ENCODE measurements at places on chromosomes 6 and 20.

- no peak for DNase-seq
These were observed 63.6 kb downstream of the IPCEF1 start for GRCh38 chr6:154292855-154293519.

DNA sequence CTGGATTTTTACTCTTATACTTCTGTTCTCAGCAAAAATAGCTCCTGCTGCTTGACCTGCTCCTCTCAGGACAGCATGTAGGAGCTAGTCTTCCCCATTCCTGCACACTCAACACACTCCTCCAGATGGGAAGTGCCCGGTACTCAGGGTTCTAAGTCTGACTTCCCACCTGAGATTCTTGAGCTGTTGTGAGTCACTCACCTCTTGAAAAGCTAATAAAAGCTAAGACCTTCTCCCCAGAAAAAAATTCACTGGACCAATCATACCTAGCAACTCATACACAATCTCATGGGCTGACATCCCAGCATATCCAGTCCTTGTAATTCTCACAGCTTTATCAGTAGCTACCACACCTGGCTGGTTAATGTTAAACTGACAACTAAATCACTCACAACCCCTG lies 53.5 kb downstream of the TRPC4AP start:
- DNase-seq: no peak

- DNase-seq: no peak
These were observed 463.4 kb downstream of the MAFB start for GRCh38 chr20:40225596-40225995.

DNA sequence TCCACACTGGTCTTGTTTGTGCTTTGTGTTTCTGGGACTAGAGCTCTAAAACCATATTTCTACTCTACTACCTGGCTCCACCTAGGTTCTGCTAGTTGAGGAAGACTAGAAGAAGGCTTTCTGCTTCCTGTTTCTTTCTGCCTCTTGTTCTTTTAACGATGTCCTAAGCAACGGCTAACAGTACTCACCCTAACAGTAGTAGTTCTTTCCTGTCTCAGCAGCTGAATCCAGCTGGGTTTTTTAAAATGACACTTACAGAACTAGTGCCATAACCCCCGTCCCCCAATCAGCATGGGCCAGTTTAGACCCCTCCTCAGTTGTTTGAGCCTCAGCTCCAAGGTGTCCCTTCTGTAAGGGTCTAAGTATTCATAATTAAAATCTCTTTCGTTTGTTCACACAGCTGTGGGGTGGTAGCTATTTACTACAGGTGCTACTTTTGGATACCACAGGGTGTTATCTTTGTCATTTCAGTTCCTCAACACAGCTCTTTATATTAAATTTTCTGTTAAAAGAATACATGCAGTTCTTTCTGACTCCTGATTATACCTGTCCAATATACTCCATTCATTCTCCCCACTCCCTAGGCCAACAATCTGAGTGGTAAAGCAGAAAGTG lies 790.2 kb downstream of the DHX35 start:
- DNase-seq: no peak

DNA sequence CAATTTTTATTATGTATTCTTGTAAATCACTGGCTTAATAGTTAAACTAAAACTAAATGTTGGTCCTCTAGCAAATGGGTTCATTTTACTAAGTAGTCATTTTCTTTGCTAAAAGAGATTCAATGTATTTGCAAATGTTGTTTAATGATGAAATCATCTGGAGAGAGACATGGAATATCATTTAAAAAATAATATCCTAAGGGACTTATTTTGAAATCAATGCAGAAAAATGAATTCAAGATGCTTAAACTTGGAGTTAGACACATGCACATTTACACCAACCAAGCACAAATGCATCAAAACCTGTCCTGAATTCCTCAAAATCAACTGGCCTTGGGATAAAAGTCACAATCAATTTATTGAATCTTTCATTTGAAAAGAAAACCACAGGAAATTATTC lies 165.0 kb upstream of the RNF217 start:
- DNase-seq: no peak

DNA sequence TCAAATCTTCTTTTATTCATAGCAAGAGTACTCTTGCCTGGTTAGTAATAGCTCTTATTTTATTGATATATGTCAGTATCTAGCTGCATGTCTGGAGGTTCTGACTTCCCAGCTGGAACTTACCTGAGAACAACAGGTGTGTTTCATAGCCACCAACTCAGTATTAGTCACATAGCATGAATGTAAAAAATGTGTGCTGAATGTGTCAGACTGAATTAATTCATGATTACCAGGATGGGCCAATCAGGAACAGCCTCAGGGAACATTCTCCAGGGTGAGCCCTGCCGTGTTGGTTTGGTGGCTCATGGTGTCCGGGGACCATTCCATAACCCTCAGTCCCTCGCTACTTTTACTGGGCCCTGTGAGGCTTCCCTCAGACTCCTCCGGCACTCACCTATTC lies 99.7 kb downstream of the TULP4 start:
- no peak for DNase-seq

All from activated T-helper 1 cell treated with Interleukin-2 at 50 U/mL for 16 hours (primary cell).